ENCODE measurements at places on chromosomes 7 and 10. TPM values are rescaled to one million over a fixed set of nuclear protein-coding genes. Genes with fewer than 3 reads are reported as not detected.

The KCND2 gene
- not detected for total RNA-seq

The ANAPC16 gene
- 209 TPM for total RNA-seq

The EGFR gene
- total RNA-seq: 358 TPM

The ZSCAN25 gene
- 12.0 TPM for total RNA-seq

The CCL24 gene
- total RNA-seq: not detected

The SFTPA2 gene
- total RNA-seq: not detected

The CYP26A1 gene
- total RNA-seq: not detected

The SFTPA1 gene
- total RNA-seq: not detected

The SPAM1 gene
- not detected for total RNA-seq

The ADCYAP1R1 gene
- total RNA-seq: not detected

The SCART1 gene
- total RNA-seq: 0.64 TPM

The PRSS37 gene
- not detected for total RNA-seq

The LIPM gene
- total RNA-seq: 0.34 TPM

The ZNF804B gene
- total RNA-seq: not detected

The NPSR1 gene
- not detected for total RNA-seq

The HGF gene
- total RNA-seq: not detected

The NKX2-3 gene
- total RNA-seq: not detected

The PROSER2 gene
- total RNA-seq: 24.3 TPM

The PON1 gene
- total RNA-seq: not detected

The ASB10 gene
- total RNA-seq: not detected

The ANKRD30A gene
- not detected for total RNA-seq

The SSC4D gene
- 1.0 TPM for total RNA-seq

The FFAR4 gene
- total RNA-seq: not detected

The TRIP6 gene
- total RNA-seq: 64.7 TPM

The TAS2R4 gene
- 1.0 TPM for total RNA-seq

The DNAJC30 gene
- 1.6 TPM for total RNA-seq

The LRRTM3 gene
- not detected for total RNA-seq

The WNT16 gene
- not detected for total RNA-seq

The NPVF gene
- total RNA-seq: not detected

The SBDS gene
- 167 TPM for total RNA-seq

The H2BK1 gene
- total RNA-seq: not detected

The GPRIN2 gene
- 7.8 TPM for total RNA-seq

The NME8 gene
- not detected for total RNA-seq

The GRID2IP gene
- total RNA-seq: 0.14 TPM

The AP4M1 gene
- 12.6 TPM for total RNA-seq

The LLCFC1 gene
- not detected for total RNA-seq

The NAT16 gene
- total RNA-seq: not detected

The MYH16 gene
- total RNA-seq: 0.36 TPM

The EIF3A gene
- total RNA-seq: 222 TPM

The BHLHA15 gene
- total RNA-seq: 9.9 TPM

The MYOF gene
- 173 TPM for total RNA-seq

The URGCP gene
- 33.5 TPM for total RNA-seq

The GPR26 gene
- under 0.01 TPM for total RNA-seq

The NRF1 gene
- total RNA-seq: 12.6 TPM

The CRHR2 gene
- total RNA-seq: not detected

The LRRD1 gene
- under 0.01 TPM for total RNA-seq

The CYP26C1 gene
- total RNA-seq: under 0.01 TPM

The MASTL gene
- total RNA-seq: 11.3 TPM
